ENCODE measurements at places on chromosomes 6 and 20.

DNA sequence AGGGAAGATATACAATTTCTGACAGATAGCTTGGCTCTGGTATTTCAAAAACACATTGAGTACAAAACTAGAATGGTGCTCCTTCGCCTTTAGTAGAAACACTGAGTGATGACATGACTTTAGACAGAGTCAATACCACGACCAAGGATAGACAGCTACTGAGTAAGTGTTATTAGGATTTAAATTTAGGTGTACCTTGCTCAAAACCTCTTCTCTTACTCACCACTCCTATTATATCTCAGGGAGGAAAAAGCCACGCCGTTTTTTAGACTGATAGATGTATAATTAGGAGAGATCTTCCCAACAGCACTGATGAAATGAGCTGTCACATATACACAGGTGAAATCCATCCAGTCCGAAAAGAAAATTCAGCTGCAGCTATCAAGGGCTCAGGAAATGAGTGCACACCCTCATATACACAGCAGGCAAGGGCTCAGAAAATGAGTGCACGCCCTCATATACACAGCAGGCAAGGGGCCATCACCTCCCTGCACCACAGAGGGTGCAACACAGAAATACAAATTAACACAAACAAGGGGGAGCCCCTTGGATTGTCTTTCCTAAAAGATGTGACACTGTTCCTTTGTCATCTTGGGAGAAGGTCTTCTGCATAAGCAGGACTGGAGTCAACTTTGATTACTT, 53.7 kb downstream of the LYRM4 start:
- no peak for DNase-seq

GRCh38 chr6:17908831-17909230, 78.6 kb downstream of the KIF13A start:
- DNase-seq, result no peak

DNA sequence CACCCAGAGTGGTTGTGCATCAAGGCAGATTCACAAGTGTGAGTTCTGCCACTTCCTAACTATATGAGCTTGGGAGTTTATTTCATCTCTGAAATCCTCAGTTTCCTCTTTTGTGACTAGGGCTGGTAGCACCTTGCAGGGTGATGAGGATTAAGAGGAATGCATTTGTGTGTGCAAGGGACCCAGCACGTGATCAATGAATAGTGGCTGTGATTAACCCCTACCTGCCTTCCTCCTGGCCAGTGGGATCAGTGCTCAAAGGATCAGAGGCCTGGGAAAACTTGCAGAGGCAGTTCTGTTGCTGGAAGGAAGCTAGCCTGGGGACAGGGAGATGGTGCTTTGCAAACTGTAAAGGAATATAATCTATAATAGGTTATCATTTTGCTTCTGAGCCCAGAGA, 7.3 kb downstream of the SDC4 start:
- DNase-seq, result no peak

DNA sequence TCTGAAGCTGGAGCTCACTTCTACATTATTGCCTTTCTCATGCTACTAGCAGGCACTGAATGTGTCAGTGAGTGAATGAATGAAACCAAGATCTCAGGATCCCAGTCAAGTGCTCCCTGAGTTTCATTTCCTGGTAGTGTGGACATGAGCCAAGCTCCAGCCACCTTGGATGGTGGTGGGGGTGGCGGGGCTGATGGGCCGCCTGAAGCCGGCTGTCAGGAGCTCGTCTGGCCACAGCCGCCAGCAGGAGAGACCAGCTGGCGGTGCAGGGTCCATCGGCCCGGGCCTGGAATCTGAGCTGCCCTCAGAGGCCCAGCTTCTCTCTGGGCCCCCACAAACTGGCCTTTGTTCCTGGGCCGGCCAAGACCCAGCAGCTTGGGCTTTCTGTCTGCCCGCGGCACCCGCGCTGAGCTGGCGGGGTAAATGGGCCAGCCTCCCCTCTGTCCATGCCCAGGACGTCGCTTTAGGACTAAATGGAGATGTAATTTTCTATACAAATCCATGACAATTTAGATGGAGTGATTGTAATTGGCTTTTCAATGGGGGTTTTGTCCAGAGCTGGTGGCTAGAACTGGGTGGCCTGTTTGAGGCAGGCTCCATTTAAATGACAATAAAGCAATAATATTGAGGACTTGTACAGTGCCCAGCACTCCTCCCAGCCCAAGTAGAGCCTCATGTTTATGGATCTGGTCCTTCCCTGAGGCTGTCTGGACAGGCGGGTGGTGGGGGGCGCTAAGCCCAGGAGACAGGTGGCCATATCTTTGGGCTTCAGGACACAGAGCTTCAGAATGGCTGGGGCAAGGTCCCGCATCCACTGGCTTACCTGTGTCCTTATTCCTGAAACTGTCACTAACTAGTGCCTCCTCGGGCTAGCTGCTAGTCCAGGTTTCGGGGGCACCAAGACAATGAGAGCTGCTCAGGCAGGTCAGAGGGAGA, 43.5 kb downstream of the NOL4L start:
- no peak for DNase-seq

- no peak for DNase-seq
Observed at GRCh38 chr6:43428874-43429273, 1.5 kb downstream of the ABCC10 start.

DNA sequence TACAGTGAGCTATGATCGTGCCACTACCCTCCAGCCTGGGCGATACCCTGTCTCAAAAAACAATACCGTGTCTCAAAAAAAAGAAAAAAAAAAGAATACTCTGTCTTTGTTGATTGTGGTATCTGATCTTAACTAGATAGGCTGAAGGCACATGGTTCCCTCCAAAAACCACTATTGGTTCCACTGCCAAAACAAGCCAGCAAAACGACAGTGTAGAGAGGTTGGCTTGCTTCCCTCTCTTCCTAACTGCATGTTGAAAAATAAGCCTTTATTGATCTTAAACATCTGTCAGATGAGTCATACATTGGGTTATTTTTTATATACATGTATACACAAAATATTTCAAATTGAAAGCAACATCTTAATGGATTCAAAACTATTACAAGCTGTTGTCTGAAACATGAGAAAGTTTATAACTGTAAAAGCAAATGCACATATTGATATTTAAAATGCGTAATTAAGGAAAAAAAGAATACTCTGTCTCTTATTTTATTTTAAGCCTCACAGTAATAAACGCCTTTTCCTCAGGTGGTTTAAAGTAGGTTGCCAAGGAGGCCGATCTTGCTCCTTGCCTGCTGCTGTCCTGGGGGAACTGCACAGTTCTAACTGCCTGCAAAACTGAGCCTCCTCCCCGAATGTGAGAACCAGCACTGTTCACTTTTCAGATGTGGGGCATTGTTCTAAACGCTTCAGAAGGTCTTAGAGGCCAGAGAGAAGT, 7.0 kb upstream of the NINL start:
- no peak for DNase-seq

DNA sequence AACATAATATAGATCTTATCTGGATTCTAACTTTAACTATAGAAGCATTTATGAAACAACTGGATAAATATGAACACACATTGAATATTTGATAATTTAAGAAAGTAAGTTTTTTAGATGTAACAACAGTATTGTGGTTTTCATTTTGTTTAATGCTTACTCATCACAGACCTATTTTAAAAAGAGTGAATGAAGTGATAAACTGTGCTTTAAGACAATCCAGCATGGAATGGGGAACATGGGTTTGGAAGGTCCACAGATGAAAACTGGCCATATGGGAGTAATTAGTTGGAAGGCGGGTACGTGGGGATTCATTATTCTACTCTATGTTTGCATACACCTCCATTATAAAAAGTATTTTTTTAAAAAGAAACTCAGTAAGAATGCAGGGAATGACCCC, 21.2 kb downstream of the EPB41L2 start:
- DNase-seq, result no peak

DNA sequence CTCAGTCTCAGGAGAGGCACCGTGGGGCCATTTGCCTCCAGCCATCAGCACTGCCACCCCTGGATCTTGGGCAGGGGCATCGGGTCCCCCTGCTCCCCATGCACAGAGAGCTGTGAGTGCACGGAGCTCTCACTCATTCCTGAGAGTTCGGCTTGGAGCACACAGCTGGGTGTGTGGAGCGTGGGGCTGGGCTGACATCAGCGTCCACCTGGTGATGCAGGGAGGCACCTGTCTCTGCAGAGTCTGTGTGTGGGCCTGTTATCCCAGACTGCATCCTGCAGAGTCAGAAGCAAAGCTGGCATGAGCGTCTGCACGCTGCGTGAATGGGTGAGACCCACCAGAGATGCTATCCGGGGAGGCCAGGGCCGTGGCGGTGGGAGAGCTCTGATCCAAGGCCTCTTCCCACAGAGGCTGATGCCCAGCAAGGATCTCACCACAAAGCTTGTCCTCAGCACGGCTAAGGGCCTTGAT, 248.8 kb upstream of the AFDN start:
- no peak for DNase-seq

DNA sequence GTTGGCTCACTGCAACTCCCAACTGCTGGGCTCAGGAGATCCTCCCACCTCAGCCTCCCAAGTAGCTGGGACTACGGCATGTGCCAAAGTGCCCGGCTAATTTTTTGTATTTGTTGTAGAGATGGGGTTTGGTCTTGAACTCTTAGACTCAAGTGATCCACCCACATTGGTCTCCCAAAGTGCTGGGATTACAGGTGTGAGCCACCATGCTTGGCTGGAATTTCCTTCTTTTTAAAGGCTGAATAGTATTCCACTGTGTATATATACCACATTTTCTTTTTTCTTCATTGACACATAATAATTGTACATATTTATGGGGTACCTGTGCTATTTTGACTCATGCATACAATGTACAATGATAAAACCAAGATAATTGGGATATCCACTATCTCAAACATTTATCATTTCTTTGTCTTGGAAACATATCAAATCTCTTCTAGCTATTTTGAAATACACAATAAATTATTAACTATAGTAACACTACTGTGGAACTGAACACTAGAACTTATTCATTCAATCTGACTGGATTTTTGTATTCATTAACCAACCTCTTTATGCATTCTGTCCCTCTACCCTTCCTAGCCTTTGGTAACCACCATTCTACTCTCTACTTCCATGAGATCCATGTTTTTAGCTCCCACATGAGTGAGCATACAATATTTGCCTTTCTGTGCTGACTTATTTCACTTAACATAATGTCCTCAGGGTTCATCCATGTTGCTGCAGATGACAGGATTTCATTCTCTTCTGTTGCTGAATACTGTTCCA, 7.8 kb downstream of the MDC1 start:
- no peak for DNase-seq

DNA sequence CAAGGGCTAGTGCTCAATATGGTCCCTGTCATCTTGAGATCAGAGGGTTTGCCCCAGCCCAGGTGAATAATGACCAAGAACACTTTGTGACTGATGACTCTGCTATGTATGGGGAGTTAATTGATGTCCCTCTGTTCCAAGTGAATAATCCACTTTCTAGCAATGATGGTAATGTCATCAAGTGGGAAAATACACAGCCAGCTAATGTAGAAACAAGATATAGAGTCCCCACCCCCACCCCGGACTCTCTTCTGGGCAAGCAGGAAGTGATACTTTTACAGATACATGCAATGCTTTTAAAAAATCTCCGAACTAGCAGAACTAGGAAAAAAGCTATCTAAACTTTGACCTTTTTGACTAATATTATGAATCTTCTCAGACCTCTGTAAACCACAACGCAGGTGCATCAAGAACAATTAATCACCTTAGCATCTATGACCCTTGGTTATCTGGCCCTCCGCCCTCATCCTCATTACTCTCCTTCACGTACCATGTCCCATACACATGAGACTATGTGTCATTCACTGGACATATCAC, 30.5 kb downstream of the CNR1 start:
- DNase-seq, result no peak

- DNase-seq, result no peak
Observed at GRCh38 chr6:145602726-145603326, 132.5 kb downstream of the EPM2A start.

DNA sequence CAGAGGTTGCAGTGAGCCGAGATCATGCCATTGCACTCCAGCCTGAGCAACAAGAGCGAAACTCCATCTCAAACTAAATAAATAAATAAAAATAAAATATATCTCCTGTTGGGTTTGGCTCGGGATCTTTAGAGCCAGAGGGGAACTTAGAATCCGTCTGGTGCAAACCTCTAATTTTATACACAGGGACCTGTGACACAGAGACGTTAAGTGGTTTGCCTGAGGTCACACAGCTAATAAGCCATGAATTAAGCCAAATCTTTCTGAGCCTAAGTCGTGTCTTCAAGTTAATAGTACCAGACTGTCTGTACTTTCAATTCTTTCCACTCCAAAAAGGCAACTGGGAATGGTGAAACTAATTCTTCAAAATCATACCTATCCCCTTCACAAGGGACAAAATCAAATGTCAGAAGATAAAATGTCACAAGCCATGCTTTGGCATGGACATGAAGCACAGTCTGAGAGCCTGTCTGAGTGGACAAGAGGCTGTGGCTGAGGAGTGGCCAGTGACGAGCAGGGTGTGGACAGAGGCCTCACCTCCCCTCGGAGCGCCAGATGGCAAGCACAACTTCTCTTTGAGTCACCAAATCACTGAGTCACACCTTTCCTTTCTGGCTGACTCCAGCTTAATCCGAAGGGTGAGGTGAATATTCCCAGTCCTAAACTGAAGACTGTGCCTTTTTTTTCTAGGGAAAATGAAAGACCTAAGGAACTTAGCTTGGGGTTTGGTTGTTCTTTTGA, 177.4 kb downstream of the TFAP2A start:
- no peak for DNase-seq

GRCh38 chr6:165013701-165014100, 295.7 kb downstream of the C6orf118 start:
- DNase-seq, result no peak

- no peak for DNase-seq
Observed at GRCh38 chr20:17669306-17669931, 12.6 kb downstream of the RRBP1 start.

- no peak for DNase-seq
Observed at GRCh38 chr6:16414205-16414604, 175.8 kb downstream of the GMPR start.

Data from forelimb muscle (tissue), 1 donor.